CD4-positive, alpha-beta T cell treated with Interleukin-10 for 1 hour (primary cell): ENCODE measurements at places on chromosomes 2 and 18.

GRCh38 chr2:28896906-28897305, 2.4 kb downstream of the WDR43 start:
- DNase-seq: no peak

GRCh38 chr2:222703886-222704285, 32.4 kb downstream of the MOGAT1 start:
- no peak for DNase-seq

DNA sequence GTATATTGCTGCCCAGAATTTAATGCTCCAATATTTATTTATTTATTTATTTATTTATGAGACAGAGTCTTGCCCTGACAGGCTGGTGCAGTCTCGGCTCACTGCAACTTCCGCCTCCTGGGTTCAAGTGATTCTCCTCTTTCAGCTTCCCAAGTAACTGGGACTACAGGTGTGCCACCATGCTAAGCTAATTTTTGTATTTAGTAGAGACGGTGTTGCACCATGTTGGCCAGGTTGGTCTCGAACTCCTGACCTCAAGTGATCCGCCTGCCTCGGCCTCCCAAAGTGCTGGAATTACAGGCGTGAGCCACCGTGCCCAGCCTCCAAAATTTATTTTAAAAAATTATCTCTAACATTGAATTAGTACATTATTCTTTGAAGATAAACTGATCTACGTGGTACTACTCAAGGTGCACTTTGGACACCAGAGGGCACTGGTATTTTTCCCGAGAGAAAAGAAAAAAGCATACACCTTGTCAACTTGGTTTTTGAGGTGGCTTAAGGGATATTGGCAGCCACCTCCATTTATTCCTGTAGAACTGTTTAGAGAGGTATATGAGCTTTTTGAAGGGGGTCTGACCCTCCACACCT, 1.4 kb upstream of the IDH1 start:
- no peak for DNase-seq

- no peak for DNase-seq
Measured at GRCh38 chr2:206480161-206480560, 36.8 kb downstream of the ADAM23 start.

GRCh38 chr2:188511346-188511745, 219.7 kb downstream of the GULP1 start:
- DNase-seq: no peak
